Placental pericyte (primary cell): ENCODE measurements at places on chromosomes 12 and 14. TPM values are rescaled to one million over a fixed set of nuclear protein-coding genes. Genes with fewer than 3 reads are reported as not detected.

The KRT6C gene
- not detected in 2 replicates for total RNA-seq

The NOS1 gene
- total RNA-seq, result not detected in 2 replicates

The E2F7 gene
- total RNA-seq, result 46.2 and 92.8 TPM in 2 replicates

The SRRM4 gene
- not detected in 2 replicates for total RNA-seq

The HELB gene
- total RNA-seq, result 3.4 and 3.5 TPM in 2 replicates

The TMEM121 gene
- total RNA-seq, result 3.3 and 5.7 TPM in 2 replicates

The IAPP gene
- total RNA-seq, result not detected in 2 replicates

The GPX2 gene
- not detected in 2 replicates for total RNA-seq

The TEDC1 gene
- 2.6 and 25.8 TPM in 2 replicates for total RNA-seq

The SLC6A12 gene
- under 0.01 TPM in 2 replicates for total RNA-seq
